Astrocyte of the spinal cord (primary cell): ENCODE measurements at places on chromosomes 12 and 14.

GRCh38 chr12:113086249-113087164, 30.0 kb downstream of the DTX1 start:
- no peak for DNase-seq

DNA sequence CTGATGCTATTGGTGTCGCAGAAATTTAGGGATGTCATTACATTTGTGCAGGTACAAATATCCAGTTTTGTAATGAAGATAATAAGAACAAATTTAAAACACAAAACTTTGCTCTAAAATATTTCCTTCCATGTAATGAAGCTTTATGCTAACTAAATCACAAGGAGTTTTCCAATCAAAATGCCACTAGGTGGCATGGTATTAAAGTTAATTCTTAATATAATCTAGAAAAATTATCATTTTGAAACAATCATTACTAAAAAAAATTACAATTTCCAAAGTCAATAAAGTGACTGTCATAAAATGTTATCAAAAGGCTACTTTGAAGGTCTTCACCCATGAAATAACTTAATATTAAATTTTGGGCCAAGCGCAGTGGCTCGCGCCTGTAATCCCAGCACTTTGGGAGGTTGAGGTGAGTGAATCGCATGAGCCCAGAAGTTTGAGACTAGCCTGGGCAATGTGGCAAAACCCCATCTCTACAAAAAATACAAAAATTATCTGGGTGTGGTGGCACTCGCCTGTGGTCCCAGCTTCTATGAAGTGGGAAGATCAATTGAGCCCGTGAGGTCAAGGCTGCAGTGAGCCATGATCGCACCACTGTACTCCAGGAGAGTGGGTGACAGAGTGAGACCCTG, 77.4 kb downstream of the KIF21A start:
- DNase-seq: no peak

GRCh38 chr14:76829013-76829365, 2.8 kb downstream of the LRRC74A start:
- no peak for DNase-seq

GRCh38 chr12:55935738-55936151, 4.8 kb downstream of the DGKA start:
- no peak for DNase-seq

GRCh38 chr12:7638064-7638759, 27.5 kb downstream of the APOBEC1 start:
- no peak for DNase-seq
